Sigmoid colon (tissue), 7 donors: ENCODE measurements at places on chromosomes 5 and 9. TPM values are rescaled to one million over a fixed set of nuclear protein-coding genes. Genes with fewer than 3 reads are reported as not detected.
A peak's percentile ranks its signal among the peaks of the same experiment; 100 is the strongest.

CD14 gene
- 20.8 TPM for total RNA-seq

GRCh38 chr5:55577353-55578060, 42.7 kb upstream of the PLPP1 start:
- no peaks in the 10 kb centered on the region for H3K27me3 ChIP-seq
- no peak overlapping the region for H3K4me3 ChIP-seq
- peaks cover 25% of the 10 kb centered on the region for H3K4me1 ChIP-seq
- DNase-seq: peak; percentile 82
- no peaks in the 10 kb centered on the region for H3K36me3 ChIP-seq

GRCh38 chr9:127184641-127185040, 62.2 kb upstream of the ANGPTL2 start:
- H3K4me3 ChIP-seq: no peak overlapping the region
- peak; percentile 66 for DNase-seq
- peak overlapping the region; percentile 84 for H3K27ac ChIP-seq
- no peaks in the 10 kb centered on the region for H3K36me3 ChIP-seq
- H3K27me3 ChIP-seq: no peaks in the 10 kb centered on the region

TPPP gene
- total RNA-seq: 8.1 TPM

DNA sequence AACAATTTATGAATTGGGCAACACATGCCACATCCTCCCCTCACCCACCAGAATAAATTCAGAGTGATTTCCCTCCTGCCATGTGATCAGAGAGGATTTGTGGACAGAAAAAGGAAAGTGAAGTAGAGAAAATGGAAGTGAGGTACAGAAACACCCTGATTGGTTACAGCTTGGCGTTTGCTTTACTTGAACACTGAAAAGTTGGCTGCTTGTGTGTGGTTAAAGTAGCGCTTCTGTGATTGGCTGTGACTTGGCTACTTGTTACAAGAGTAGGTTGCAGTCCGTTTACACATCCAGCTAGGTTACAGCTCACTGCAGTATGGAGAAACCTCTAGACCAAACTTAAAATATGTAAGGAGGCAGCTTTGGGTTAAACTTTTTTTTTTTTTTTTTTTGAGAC, 205.2 kb upstream of the ZNF608 start:
- no peaks in the 10 kb centered on the region for H3K27me3 ChIP-seq
- H3K4me1 ChIP-seq: no peaks in the 10 kb centered on the region
- no peak for DNase-seq
- no peak overlapping the region for H3K4me3 ChIP-seq
- H3K27ac ChIP-seq: no peak overlapping the region

DNA sequence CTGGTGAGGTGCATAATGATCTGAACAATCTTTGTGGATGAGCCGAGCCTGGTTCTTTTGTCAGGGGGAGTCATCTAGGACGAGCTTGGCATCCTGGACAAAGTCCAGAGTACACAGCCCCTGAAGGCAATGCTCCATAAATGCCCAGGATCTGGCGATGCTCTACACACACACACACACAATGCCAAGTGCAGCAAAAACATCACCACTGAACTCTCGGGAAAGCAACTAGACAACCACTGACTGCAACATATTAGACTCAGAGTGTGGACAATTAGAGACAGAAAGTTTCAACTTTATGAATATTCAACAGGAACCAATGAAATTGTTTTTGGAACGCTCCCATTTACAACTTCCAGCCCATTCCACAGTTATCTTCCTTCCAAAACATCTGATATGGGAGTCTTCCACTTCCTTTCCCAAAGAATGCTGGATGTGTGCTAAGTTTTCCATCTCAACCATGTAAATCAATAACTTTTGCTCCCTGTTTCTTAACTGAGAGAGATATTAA, 227.6 kb upstream of the ANKRD55 start:
- H3K36me3 ChIP-seq: no peaks in the 10 kb centered on the region
- no peaks in the 10 kb centered on the region for H3K27me3 ChIP-seq
- H3K4me3 ChIP-seq: no peak overlapping the region
- H3K4me1 ChIP-seq: peaks cover 37% of the 10 kb centered on the region
- H3K27ac ChIP-seq: no peak overlapping the region

DNA sequence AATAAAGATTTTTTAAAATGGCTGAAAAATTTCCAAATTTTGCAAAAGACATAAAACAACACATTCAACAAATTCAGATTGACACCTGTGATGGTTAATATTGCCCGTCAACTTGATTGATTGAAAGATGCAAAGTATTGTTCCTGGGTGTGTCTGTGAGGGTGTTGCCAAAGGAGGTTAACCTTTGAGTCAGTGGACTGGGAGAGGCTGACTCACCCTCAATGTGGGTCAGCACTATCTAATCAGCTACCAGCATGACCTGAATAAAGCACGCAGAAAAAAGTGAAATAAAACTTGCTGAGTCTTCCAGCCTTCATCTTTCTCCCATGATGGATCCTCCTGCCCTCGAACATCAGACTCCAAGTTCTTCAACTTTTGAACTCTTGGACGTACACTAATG, 868.0 kb upstream of the CTNND2 start:
- no peak overlapping the region for H3K27ac ChIP-seq
- H3K36me3 ChIP-seq: no peaks in the 10 kb centered on the region
- no peak overlapping the region for H3K4me3 ChIP-seq
- no peaks in the 10 kb centered on the region for H3K27me3 ChIP-seq

CCDC171 gene
- total RNA-seq: 2.9 TPM

- H3K36me3 ChIP-seq: no peaks in the 10 kb centered on the region
- H3K27ac ChIP-seq: no peak overlapping the region
- DNase-seq: no peak
- H3K4me3 ChIP-seq: no peak overlapping the region
These were observed 1.8 kb upstream of the WDR31 start for GRCh38 chr9:113341712-113342410.

DNA sequence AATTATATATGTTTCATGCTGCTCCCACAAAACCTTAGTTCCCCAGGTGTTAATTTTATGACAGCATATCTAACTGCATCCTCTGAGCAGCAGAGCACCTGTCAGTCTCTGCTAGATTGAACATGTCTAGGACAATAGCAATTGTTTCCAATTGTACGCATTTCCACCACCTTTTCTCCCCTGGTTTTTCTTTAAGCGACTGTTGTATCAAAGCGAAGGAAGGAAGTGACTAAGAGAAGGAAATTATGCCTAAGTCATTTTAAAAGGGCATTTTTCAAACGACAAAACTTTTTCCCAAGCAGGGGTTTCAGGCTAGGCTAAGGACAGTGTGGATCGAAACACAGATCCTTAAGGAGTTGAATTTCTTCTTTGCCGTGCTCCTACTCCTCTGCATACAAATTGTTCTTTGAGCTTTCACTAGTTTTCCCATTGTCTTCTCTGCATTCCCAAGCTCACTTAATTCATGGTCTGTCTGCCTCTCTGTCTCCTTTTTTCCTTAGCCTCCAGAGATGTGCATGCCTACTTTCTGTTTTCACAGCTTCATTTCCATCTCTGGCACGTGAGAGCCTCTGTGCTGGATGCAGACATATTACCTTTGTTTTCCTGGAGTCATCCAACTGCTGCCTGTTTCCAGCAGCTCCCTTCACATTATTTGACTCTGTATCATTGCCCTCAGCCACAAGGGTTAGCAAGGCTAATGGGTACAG, 39.4 kb upstream of the STARD4 start:
- DNase-seq: no peak
- H3K4me3 ChIP-seq: no peak overlapping the region
- no peaks in the 10 kb centered on the region for H3K4me1 ChIP-seq
- no peak overlapping the region for H3K27ac ChIP-seq
- no peaks in the 10 kb centered on the region for H3K27me3 ChIP-seq

CRHBP gene
- total RNA-seq: not detected
